Right ventricle myocardium inferior (tissue), 1 donor: ENCODE measurements at places on chromosomes 1 and 21.

- no peak for DNase-seq
Observed at GRCh38 chr1:63991685-63992084, 211.7 kb upstream of the UBE2U start.

DNA sequence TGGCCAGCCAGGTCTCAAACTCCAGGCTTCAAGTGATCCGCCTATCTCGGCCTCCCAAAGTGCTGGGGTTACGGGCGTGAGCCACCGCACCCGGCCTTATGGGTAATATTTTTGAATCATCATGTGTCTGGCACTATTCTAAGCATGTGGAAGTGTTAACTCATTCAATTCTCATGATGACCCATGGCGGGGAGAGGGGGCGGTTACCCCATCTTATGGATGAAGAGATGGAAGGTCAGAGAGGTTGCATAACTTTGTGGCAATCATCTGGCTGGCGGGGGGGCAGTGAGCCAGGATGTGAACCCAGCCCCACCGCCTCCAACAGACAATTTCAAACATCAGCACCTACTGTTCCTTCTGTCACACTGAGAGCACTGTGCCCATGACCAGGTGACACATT, 11.5 kb upstream of the TAS1R2 start:
- DNase-seq = peak; percentile 37

DNA sequence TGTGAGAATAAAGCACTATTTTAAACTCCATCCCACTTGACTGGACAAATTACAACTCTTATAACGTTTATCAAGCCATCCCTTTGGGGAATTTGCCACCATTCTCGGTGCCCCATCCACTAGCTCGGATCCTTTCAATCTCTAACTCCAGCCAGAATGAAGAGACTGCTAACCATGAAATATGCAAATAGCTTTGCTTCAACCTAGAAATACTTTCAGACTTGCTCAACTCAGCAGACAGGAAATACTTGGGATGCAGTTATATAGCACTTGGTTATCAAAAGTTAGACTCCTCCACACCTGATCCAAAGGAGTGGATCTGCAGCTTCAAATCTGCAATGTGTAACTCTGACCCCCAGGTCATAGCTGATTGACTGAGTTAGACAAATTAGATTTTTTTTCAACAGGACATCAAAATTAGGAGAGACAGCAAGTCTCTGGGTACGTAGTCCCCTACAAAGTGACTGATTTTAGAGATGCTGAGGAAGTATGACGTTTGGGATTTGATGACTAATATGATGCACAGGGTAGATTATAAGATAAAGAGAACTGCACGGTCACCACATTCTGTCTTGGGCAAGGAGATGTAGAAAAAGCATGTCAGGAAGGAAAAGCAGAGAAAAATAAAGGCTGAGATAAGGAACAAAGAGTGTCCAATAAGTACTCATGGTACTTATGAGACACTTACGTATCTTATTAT, 496.0 kb downstream of the AGBL4 start:
- no peak for DNase-seq

- no peak for DNase-seq
Observed at GRCh38 chr21:39012326-39013230, 170.7 kb downstream of the PSMG1 start.

DNA sequence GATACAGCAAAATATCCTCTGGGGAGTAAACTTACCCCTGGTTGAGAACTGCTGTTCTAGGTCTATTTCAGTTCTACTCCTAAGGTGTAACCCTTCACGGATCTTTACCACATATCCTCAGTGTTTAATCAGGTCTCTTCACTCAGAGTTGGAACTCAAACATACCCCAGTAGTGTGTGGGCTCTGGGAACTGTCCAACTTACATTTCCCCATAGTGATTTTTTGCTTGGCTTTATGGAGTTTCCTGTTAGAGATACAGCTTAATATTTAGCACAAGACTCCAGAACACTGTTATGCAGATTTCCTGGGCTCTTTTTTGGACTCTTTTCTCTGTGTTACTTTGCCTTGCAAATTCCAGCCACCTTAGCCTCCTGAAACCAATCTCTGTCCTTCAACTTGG, 26.7 kb upstream of the LIN9 start:
- DNase-seq = no peak

DNA sequence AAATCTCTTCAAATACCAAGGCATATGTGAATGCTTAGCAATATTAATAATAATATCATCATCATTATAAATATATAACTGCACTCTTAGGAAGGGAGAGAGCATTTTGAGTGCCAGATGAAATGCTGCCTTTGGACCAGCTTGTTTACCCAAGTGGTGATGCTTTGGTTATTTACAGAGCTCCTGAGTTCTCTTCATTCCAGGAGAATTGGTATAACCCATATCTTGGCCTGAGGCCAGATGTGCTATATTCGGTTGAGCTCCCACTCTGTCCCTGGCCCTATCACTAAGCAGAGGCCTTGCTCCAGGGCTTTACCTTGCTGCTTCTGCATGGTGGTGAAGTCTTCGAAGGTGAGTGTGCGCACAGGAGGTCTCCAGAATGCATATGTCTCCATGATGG, 89.4 kb downstream of the TBX15 start:
- no peak for DNase-seq

- peak; percentile 50 for DNase-seq
Observed at GRCh38 chr21:41752231-41752681, 14.6 kb downstream of the RIPK4 start.

DNA sequence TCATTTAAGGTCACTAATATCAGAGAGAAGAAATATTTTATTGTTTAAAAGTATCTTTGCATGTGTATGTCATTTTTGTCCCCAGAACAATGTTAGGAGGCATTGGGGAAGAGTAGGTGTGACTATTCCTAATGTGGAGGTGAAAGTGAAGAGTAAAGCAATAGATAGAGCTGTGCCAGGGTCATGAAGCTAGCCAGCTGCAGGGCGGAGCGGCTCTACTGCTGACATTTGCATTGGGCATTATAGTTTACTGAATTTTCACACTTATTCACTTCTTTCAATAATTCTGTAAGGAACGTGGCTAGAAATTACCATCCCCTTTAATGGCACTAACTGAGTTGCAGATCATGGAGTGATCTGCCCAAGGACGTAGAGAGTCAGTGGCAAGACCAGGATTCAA, 35.3 kb downstream of the KCNA2 start:
- no peak for DNase-seq

DNA sequence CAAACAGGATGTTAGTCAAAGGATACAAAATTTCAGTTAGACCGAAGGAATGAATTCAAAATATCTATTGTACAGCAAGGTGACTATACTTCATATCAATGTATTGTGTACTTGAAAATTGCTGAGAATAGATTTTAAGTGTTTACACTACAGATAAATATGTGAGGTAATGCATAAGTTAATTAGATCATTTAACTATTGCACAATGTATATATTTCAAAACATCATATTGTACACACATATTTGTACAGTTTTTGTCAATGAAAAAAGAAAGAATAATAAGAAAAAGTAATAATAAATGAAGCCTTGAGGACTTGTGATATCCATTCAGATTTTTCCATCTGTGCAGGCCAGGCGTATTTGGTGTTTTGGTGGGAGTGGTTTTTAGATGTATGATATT, 367.4 kb upstream of the SNX7 start:
- DNase-seq = no peak

DNA sequence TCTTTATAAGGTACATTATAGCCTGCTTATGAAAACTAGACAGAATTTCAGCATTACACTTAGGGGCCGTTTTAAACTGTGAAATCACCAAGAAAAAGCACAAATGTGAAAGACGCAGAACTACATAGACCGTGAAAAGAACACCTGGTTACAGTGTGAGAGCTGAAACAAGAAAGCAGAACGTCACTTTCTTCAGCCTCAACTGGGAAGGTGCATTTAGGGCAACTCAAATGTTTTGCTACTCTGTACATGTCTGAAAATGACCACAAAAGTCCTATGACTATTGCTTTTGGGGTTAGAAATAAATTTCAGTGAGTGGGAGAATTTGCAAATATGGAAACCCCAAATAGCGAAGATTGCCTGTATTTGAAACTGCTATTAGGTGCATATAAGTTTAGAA, 268.7 kb downstream of the OLFM3 start:
- no peak for DNase-seq

GRCh38 chr1:20660847-20661206, 342 bp downstream of the DDOST start:
- no peak for DNase-seq

GRCh38 chr1:44842862-44843655, at the start of gene PTCH2:
TSS of gene PTCH2 (minus strand) at chr1:44843253. CDS start at chr1:44842932, 321 bp downstream.
- peak; percentile 86 for DNase-seq

GRCh38 chr21:19922122-19922521, 1076.1 kb upstream of the NCAM2 start:
- no peak for DNase-seq

- no peak for DNase-seq
Observed at GRCh38 chr1:21304488-21304887, 14.2 kb upstream of the ECE1 start.

DNA sequence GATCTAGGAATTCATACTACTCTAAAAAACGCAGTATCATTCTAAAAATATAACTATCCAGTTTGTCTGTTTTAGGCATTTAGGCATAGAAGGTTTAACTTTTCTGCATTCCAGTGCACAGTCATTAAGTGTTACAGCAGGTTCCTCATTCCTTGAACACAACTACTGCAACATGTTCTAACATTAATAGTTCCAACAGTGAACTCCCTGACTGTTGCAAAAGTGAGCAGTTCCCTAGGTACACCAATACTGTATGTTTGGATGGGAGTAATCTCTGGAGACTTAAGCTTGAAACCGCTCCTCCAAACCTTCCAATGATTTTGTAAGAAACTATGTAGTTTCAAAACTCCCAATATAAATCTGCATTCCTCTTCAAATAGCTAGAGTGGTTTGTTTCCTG, 46.2 kb downstream of the UCHL5 start:
- no peak for DNase-seq

DNA sequence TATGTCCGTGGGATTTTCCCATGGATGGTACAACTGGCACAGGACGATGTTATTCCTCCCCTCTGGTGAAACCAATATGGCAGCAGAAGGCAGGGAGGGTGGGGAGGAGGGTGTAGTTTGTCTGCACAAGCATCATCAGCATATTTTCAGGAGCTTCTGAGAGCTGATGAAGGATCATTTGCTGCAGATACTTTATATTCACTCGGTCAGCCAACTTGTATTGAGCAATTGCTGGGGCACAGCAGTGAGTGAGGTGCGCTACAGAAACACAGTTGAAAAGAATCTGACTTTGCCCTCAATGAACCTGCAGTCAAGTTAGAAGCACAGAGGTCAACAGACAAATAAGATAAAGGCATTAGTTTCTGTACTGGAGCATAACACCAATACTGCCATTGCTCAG, 13.0 kb downstream of the PKP1 start:
- DNase-seq = no peak

DNA sequence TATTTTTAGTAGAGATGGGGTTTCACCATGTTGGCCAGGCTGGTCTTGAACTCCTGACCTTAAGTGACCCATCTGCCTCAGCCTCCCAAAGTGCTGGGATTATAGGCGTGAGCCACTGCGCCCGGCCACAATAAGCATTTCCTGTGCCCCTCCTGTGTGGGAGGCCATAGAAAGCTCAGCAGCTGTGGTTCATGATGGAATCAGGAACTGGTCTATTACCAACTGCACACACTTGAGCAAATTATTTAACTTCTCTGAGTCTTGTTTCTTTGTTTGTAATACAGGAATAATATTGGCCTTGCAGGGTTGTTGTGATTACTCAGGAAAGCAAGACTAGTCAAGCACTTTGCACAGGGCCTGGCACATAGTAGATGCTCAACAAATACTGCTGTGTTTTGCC, 15.0 kb downstream of the RHBG start:
- DNase-seq = peak; percentile 37

- no peak for DNase-seq
Observed at GRCh38 chr1:45541193-45541592, 9.4 kb upstream of the AKR1A1 start.

DNA sequence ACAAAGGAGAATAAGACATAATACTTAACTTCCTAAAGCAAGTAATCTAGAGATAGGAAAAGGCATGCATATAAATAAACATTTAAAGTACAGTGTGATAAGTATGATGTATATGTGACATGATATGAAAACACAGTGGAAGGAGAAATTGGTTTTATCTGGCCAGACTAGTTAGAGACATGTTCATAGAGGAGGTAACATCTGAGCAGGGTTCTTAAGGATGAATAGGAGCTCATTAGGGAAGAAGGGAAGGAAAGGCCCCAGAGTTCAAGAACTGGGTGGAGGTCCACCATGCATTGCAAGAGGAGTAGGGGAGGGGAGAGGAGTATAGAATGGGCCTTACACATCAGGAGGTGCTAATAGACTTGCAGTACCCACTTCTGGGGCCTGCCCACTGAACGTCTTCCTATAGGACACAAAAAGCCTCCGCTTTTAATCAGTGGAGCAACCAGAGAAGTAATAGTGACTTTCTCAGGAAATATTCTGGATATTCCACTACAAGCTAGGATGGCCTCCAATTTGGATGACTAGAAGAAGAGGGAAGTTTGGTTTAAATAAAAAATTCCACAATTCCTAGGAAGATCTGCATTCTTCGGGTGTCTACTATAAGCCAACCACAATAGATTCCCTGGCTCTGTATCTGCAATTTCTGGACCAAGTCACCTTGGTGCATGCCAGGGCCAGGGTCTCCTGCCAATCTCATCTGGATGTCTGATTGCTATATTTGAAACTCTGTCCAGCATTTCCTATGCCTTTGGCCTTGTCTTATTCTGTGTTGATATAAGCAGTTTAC, 41.9 kb downstream of the NGF start:
- DNase-seq = no peak

- no peak for DNase-seq
Observed at GRCh38 chr21:43814215-43815106, 25.1 kb downstream of the RRP1 start.

DNA sequence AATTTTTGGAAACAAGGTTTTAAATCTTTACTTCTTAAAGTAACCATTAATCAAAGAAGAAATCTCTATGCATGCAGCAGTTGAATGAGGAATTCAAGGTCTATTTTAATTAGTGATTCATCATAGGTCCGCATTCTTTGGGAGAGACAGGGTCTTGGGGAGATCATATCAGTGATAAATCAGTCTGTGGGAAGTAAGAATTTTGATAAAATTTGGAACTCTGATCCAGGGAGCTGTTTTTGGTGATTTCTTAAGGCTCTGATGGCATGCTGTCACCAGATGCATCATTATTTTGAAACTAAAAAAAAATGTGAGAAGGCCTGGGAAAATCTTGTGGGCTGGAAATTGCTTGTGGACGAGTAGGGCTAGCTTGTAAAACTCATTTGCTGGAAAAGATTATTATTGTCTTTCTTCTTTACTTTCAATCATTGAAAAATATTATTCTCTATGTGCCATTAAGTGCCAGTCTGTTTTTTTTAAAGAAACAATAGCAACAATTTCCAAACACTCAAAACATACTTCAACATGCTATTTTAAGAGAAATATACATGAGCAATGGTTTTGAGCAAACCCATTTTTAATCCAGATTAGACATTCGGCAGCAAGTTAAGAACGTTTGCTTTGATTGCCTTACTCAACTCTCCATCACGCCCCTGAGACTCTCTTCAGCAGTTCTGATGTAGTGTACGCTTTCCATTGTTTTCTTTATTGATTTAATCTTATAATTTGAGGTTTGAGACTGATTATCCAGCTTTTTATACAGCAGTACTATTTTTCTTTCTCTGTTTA, 62.6 kb downstream of the ZBTB18 start:
- no peak for DNase-seq

- DNase-seq = no peak
Observed at GRCh38 chr1:30855686-30856259, 52.8 kb downstream of the SDC3 start.
